ENCODE measurements at places on chromosomes 3 and 15. TPM values are rescaled to one million over a fixed set of nuclear protein-coding genes. Genes with fewer than 3 reads are reported as not detected.

DNA sequence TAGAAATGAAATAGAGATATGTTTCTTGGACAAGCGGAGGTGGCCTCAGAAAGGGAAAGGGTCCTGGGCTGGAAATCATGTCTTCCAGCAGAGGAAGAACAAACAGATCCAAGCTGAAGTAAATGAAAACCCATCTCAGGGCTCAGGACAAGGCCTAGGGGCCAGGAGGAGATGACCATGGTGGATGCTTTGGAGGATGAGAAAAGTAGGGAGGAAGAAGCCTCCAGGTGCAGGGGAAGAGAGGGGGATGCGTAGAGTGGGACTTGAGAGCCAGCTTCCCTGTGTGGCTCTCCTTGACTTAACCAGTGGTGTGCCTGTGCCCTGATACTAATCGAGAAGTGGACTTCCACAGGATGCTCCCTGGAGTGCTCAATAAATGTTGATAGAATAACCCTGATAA lies 203.2 kb downstream of the FAM43A start:
- no peak overlapping the region for H3K4me3 ChIP-seq
- H3K27ac ChIP-seq: no peak overlapping the region
- peaks cover 2% of the 10 kb centered on the region for H3K27me3 ChIP-seq
- DNase-seq: no peak

GRCh38 chr15:63615935-63616334 lies 18.7 kb downstream of the FBXL22 start:
- no peaks in the 10 kb centered on the region for H3K27me3 ChIP-seq
- peaks cover 4% of the 10 kb centered on the region for H3K4me1 ChIP-seq
- H3K36me3 ChIP-seq: peaks cover 30% of the 10 kb centered on the region
- H3K27ac ChIP-seq: no peak overlapping the region

DNA sequence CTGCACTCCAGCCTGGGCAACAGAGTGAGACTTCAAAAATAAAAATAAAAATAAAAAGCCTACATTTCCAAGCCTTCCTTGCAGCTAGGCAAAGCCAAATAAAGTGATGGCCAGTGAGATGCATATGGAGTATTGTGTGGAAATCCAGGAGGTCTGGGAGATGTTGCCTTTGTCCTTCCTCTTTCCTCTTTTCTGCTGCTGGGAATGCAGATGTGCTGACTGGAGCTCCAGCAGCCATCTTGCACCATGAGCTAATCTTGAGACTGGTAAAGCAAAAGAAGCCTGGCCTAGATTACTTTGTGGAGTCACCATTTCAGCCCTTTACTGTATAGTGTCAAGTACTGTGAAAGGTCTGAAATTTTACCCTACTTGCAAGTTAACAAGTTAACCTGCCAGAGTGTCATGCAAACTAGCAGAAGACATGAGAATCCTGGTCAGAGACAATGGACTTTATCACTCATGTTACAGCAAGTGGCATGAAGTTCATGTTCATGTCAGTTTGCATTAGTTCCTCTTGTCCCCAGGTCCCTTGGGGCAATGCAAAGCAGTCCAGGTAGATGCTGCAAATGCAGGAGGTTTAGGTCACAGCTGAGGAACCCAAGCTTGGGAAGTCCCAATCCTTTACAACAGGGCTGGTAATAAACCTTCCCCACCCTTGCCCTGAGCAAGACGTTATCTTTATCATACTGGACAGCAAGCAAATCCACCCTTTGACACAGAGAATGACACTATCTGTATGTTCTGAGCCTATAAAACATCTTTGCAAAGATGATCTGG lies 103.1 kb downstream of the TLE3 start:
- no peaks in the 10 kb centered on the region for H3K4me1 ChIP-seq
- no peaks in the 10 kb centered on the region for H3K36me3 ChIP-seq
- no peak for DNase-seq
- peaks cover 7% of the 10 kb centered on the region for H3K27me3 ChIP-seq

DNA sequence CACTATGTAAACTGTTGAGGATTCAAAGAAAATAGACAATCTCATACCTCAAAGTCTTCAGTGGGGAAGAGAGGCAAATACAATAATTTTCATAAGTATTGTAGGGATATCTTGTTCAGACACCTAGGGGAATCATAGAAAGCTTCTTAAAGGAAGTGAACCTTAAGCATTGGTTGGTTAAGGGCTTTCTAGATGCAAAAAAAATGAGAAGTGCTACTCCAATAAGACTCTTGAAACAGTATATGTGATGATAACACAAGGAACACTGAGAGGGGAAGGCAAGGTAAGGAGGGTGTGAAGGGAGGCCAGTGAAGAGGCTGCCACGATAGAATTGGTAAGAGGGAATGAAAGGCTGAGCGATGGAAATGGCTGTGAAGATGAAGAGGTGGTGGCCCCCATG lies 104.1 kb downstream of the TPRG1 start:
- H3K27ac ChIP-seq: no peak overlapping the region
- H3K27me3 ChIP-seq: no peaks in the 10 kb centered on the region
- H3K4me1 ChIP-seq: peaks cover 18% of the 10 kb centered on the region

MKRN2OS gene
- total RNA-seq: not detected

Data from activated naive CD8-positive, alpha-beta T cell treated with anti-CD3 and anti-CD28 coated beads for 36 hours (primary cell).